ENCODE measurements at places on chromosomes 7 and 10. TPM values are rescaled to one million over a fixed set of nuclear protein-coding genes. Genes with fewer than 3 reads are reported as not detected.

SLC26A4 gene
- 5.6 TPM for total RNA-seq

NODAL gene
- not detected for total RNA-seq

CARD11 gene
- total RNA-seq = 85.4 TPM

RASA4 gene
- 41.6 TPM for total RNA-seq

SOSTDC1 gene
- total RNA-seq = not detected

TMEM225B gene
- 0.86 TPM for total RNA-seq

HOXA11 gene
- total RNA-seq = not detected

MMRN2 gene
- total RNA-seq = not detected

SEMA3E gene
- total RNA-seq = not detected

GNGT1 gene
- total RNA-seq = not detected

NEUROG3 gene
- total RNA-seq = not detected

ZNF3 gene
- 27.4 TPM for total RNA-seq

AOAH gene
- 22.5 TPM for total RNA-seq

ST8SIA6 gene
- not detected for total RNA-seq

ODAD2 gene
- total RNA-seq = 0.55 TPM

SEMA3C gene
- not detected for total RNA-seq

ZNF107 gene
- 12.7 TPM for total RNA-seq

FAM131B gene
- 2.3 TPM for total RNA-seq

All from activated CD8-positive, alpha-beta memory T cell treated with anti-CD3 and anti-CD28 coated beads for 36 hours (primary cell).